Effector memory CD4-positive, alpha-beta T cell (primary cell): ENCODE measurements at places on chromosomes 7 and 10.

DNA sequence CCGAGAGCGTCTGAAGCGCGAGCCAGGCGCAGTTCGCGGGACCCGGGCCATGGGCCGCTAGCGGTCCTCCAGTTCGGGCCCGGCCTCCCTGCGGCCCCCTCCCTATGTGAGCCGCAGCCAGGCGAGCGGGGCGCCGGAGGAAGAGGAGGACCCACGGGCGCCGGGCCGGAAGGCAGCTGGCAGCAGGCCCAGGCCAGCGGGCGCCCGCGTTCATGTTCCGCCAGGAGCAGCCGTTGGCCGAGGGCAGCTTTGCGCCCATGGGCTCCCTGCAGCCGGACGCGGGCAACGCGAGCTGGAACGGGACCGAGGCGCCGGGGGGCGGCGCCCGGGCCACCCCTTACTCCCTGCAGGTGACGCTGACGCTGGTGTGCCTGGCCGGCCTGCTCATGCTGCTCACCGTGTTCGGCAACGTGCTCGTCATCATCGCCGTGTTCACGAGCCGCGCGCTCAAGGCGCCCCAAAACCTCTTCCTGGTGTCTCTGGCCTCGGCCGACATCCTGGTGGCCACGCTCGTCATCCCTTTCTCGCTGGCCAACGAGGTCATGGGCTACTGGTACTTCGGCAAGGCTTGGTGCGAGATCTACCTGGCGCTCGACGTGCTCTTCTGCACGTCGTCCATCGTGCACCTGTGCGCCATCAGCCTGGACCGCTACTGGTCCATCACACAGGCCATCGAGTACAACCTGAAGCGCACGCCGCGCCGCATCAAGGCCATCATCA lies 1.1 kb downstream of the ADRA2A start:
- no peaks in the 10 kb centered on the region for H3K36me3 ChIP-seq
- H3K4me1 ChIP-seq = peaks cover 24% of the 10 kb centered on the region
- H3K27me3 ChIP-seq = peaks cover 21% of the 10 kb centered on the region
- DNase-seq = no peak

DNA sequence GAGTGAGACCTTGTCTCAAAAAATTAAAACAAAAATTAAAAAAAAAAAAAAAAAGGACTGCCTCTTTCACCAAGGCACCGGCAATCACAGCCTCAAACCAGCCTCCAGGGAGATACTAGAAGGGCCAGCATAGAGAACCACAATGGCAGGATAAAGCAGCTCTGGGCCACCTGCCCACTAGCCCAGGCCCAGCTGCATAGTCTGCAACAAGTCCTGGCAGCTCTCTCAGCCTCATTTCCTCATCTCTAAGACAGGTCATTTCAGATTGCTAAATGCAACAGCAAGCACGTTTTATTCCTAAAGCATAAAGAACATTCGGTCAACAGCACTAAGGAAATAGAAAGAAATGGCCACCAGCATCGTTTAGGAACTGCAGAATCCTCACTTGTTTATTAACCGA lies 28.8 kb downstream of the XPNPEP1 start:
- no peak for DNase-seq
- H3K27me3 ChIP-seq = no peaks in the 10 kb centered on the region
- no peak overlapping the region for H3K4me3 ChIP-seq
- H3K36me3 ChIP-seq = peaks cover 19% of the 10 kb centered on the region

- no peak for DNase-seq
- H3K27ac ChIP-seq = no peak overlapping the region
- H3K4me3 ChIP-seq = no peak overlapping the region
- H3K4me1 ChIP-seq = no peaks in the 10 kb centered on the region
Observed at GRCh38 chr7:115561335-115562110, 469.0 kb downstream of the TFEC start.

GRCh38 chr10:26331371-26331770 lies 106.8 kb upstream of the APBB1IP start:
- no peaks in the 10 kb centered on the region for H3K36me3 ChIP-seq
- H3K4me3 ChIP-seq = no peak overlapping the region
- H3K27me3 ChIP-seq = no peaks in the 10 kb centered on the region
- no peaks in the 10 kb centered on the region for H3K4me1 ChIP-seq
- H3K27ac ChIP-seq = no peak overlapping the region
- no peak for DNase-seq

DNA sequence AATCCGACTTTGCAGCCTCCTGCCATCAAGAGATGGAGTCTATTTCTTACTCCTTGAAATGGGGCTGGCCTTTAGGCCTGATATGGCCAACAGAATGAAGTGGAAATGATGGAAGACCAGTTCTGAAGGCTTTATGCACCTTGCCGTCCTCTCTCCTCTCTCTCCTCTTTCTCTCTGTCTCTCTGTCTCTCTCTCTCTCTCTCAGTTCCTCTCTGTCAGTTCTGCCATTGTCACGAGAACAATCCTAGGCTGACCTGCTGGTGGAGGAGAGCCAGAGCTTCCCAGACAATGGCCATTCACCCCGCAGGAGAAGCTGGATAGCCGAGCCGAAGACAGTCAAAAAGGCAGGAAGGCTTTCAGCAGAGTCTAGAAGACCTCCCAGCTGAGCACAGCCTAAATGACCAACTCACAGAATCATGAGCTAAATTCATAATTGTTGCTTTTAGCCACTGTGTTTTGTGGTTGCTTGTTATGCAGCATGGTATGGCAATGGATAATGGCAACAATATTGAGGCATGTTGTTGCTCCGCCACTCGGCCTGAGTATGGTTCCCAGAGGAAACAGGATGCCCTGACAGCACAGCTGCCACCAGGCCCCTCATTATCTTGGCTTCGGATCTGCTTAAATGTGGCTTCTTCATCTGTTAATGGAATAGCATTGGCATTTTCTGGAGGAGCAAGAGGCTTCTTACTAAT lies 35.5 kb downstream of the FRMPD2 start:
- DNase-seq = no peak
- H3K36me3 ChIP-seq = no peaks in the 10 kb centered on the region
- no peak overlapping the region for H3K4me3 ChIP-seq
- H3K27me3 ChIP-seq = no peaks in the 10 kb centered on the region

- no peaks in the 10 kb centered on the region for H3K4me1 ChIP-seq
- no peaks in the 10 kb centered on the region for H3K27me3 ChIP-seq
- no peak overlapping the region for H3K27ac ChIP-seq
- no peak overlapping the region for H3K4me3 ChIP-seq
- DNase-seq = no peak
Observed at GRCh38 chr7:54392935-54393334, 149.2 kb upstream of the VSTM2A start.

GRCh38 chr10:29473406-29474100 lies 161.2 kb downstream of the SVIL start:
- H3K4me3 ChIP-seq = no peak overlapping the region
- H3K27me3 ChIP-seq = no peaks in the 10 kb centered on the region
- no peak overlapping the region for H3K27ac ChIP-seq

DNA sequence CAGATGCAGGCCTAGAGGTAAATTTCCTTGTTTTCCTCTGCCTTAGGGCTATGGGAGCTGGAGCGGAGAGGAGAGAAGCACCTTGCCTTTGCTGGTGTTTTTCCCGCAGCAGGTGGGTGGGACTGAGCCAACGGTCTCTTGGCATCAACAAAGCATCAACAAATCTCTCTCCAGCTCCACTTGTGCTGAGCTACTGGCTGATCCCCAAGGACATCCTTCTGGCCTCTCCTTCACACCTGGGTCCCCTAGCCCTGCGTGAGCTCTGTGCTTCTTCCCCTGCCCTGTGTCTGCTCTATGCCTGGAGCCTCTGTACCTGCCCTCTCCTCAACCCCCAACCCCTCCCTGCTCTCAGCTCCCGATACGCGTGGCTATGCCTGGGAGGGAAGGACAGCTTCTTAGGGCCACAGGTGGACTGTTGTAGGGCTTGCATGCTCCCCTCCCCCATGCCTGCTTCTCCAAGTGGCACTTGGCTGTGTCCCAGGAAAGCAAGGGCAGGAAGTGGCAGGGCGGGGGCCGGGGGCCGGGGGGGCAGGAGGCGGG lies 3.2 kb upstream of the CLDN4 start:
- H3K27me3 ChIP-seq = no peaks in the 10 kb centered on the region
- peaks cover 16% of the 10 kb centered on the region for H3K4me1 ChIP-seq
- H3K27ac ChIP-seq = no peak overlapping the region
- no peak overlapping the region for H3K4me3 ChIP-seq
- no peak for DNase-seq
- no peaks in the 10 kb centered on the region for H3K36me3 ChIP-seq

- H3K4me3 ChIP-seq = no peak overlapping the region
- H3K36me3 ChIP-seq = no peaks in the 10 kb centered on the region
- no peaks in the 10 kb centered on the region for H3K27me3 ChIP-seq
- DNase-seq = no peak
- no peak overlapping the region for H3K27ac ChIP-seq
Observed at GRCh38 chr10:501596-501995, 187.9 kb downstream of the DIP2C start.

DNA sequence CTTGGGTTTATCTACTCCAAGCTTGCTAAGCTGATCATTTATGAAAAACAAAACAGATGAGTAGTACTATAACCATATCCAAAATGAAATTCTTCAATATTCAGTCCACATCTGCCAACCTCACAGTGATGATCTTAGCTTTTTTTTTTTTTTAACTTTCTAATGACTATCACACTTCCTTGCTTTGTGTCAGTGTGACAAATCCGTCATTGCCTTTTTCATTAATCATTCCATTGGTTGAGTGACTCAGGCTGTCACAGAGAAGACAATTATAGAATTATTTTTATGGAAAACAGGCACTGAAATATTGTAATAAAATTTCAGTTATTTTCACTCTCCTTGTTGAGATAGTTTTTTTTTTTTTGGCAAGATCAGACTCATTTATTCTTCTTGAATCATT lies 70.7 kb downstream of the CPVL start:
- H3K36me3 ChIP-seq = no peaks in the 10 kb centered on the region
- H3K27ac ChIP-seq = no peak overlapping the region
- H3K27me3 ChIP-seq = no peaks in the 10 kb centered on the region

GRCh38 chr7:44713680-44714335 lies 34.8 kb upstream of the ZMIZ2 start:
- DNase-seq = no peak
- no peak overlapping the region for H3K4me3 ChIP-seq
- no peaks in the 10 kb centered on the region for H3K27me3 ChIP-seq
- H3K36me3 ChIP-seq = peaks cover 6% of the 10 kb centered on the region
- H3K27ac ChIP-seq = no peak overlapping the region
- H3K4me1 ChIP-seq = peaks cover 6% of the 10 kb centered on the region

DNA sequence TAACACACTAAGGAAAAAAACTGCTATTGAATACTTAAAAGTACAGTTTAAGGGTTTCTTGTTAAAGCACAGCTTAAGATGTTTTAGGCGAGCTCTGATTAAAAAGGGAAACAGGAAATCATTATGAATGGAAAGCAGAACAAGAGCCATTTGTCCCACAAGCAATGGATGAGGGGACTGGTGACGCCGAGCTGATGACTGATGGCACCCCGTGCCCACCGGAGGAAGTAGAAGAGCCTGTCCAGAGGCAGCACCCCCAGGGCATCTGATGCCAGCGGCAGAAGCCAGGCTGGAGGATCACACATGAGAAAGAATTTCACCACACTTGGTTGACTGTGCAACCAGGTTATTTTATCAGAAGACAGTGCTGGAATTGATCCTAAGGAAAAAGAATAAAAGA lies 15.0 kb upstream of the INSIG1 start:
- H3K27me3 ChIP-seq = no peaks in the 10 kb centered on the region
- H3K36me3 ChIP-seq = no peaks in the 10 kb centered on the region
- H3K27ac ChIP-seq = no peak overlapping the region
- no peak for DNase-seq
- H3K4me3 ChIP-seq = no peak overlapping the region

GRCh38 chr7:2710286-2710655 lies 22.3 kb downstream of the AMZ1 start:
- no peaks in the 10 kb centered on the region for H3K27me3 ChIP-seq
- H3K27ac ChIP-seq = peak overlapping the region; percentile 54
- no peaks in the 10 kb centered on the region for H3K36me3 ChIP-seq
- DNase-seq = peak; percentile 69
- peaks cover 32% of the 10 kb centered on the region for H3K4me1 ChIP-seq
- H3K4me3 ChIP-seq = peak overlapping the region; percentile 19

- H3K36me3 ChIP-seq = no peaks in the 10 kb centered on the region
- no peak overlapping the region for H3K4me3 ChIP-seq
- peaks cover 5% of the 10 kb centered on the region for H3K4me1 ChIP-seq
- H3K27me3 ChIP-seq = no peaks in the 10 kb centered on the region
- no peak for DNase-seq
Observed at GRCh38 chr7:77548206-77548605, 11.1 kb downstream of the PTPN12 start.

DNA sequence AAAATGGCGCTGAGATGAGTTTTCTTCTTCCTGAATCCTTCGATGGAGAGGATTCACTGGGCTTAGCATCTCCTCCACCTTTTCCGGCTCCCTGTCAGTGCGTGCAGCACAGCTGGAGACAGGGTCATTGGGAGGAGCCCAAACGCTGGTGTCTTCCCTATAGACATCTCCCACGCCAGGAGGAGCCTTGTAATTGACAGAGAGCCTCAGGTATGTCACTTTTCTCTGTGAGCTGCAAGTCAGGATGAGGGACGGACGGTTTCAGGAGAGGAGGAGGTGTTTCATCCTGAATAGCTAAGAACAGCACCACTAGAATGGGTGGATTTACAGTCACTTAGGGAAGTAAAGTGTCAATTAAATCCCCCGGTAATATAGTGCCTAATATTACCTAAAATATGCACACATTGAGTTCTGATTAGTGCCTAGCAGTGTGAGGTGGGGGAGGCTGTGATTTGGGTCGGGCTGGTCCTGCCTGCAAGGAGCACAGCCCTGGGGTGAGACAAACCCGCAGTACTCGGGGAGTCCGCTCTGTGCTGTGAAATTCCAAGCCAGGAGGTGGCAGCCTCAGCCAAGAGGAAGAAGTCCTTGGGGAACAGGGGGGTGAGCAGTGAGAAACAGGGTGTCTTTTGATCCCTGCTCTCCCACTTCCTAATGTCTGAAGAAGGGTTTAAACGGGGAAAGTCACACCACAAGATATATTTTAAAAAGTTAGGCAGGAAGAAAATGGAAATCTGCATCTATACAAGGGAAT lies 28.2 kb downstream of the IL15RA start:
- H3K4me1 ChIP-seq = no peaks in the 10 kb centered on the region
- no peak overlapping the region for H3K4me3 ChIP-seq
- no peak overlapping the region for H3K27ac ChIP-seq
- no peaks in the 10 kb centered on the region for H3K27me3 ChIP-seq
- no peak for DNase-seq

DNA sequence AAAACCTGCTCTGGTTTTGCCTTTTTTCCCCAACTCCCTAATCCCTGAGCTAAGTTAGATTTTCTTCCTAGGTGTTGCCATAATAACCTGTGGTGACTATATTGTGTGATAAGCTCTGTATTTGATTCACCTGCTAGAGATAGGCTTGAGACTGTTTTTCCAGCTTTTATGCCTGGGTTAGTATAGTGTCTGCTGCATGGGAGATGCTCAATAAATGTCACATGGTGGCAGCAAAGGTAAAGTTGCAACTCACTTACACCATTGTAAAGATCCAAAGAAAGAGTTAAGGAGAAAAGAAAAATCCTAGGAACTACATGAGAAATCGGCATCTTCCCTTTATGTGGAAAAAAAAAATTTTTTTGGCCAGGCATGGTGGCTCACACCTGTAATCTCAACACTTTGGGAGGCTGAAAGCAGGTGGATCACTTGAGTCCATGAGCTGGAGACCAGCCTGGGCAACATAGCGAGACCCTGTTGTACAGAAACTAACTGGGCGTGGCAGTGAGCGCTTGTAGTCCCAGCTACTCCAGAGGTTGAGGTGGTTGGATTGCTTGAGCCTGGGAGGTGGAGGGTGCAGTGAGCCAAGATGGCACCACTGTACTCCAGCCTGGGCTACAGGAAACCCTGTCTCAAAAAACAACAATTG lies 3.7 kb downstream of the CCNJ start:
- no peaks in the 10 kb centered on the region for H3K27me3 ChIP-seq
- H3K4me3 ChIP-seq = no peak overlapping the region
- DNase-seq = no peak
- no peak overlapping the region for H3K27ac ChIP-seq
- peaks cover 4% of the 10 kb centered on the region for H3K4me1 ChIP-seq
